ENCODE measurements at places on chromosomes 11 and 22.

DNA sequence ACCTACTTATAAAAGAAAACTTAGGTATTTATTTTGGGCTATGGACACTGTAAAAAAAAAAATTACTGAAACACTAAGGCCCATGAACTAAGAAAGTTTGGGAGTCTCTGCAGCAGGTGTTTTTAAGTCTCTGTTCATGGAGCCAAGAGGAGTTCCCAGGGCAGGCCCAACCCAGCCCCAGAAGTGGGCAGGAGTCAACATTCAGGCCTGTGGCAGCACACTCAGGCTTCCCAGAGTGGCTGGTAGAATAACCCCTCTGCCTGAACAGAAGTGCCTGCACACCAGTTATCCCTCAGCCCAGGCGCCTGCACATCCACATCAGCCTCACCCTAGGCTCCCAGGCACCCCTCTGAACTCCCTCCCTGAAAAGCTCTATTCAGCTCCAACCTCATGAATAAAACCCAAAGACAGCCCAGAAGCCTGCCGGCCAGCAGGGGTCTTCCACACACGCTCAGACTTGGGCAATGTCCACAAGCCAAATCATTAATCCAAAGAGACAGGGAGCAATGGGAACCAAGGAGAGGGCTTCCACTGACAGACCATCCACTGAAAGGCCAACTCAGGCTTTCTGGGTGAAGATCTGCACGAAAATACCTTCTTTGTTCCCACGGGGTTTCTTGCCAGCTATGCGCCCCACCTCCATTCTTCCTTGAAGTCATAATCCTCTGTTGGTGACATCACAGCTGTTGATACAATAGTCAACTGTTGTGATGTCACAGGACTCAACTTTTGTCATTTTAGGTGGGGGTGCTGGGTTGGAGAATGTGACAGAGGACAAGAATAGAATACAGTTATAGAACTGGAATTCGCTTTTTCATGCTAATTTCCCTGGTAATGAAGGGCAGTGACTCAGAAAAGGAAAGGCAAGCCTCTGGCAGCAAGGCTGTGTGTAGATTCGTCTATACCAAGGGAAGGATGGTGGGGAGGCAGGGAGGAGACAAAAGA, 83.7 kb downstream of the RPL27A start:
- DNase-seq = no peak

- peak; percentile 58 for DNase-seq
These were observed 34.0 kb downstream of the HIPK3 start for GRCh38 chr11:33291004-33291777.

DNA sequence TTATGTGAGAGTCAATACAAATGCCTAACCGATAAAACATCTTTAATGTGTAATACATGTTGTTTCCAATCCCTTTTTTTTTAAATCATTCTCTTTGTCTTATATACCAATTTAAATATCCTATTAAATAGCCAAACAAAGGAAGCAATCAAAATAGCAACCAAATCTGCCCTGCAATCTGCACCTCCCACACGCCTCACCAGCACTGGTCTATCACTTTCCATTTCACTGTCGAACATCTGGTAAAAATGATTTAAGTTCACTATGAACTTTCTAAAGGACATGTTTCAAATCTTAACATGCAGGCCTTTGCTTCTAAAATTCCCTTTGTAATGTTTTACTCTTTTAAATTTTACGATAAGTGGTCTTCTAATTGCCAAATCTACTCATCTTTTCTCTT, 1305.5 kb upstream of the TENM4 start:
- no peak for DNase-seq

- no peak for DNase-seq
These were observed 10.1 kb downstream of the ZBTB44 start for GRCh38 chr11:130304651-130305050.

GRCh38 chr22:31532060-31532459, 35.7 kb downstream of the SFI1 start:
- DNase-seq = no peak

DNA sequence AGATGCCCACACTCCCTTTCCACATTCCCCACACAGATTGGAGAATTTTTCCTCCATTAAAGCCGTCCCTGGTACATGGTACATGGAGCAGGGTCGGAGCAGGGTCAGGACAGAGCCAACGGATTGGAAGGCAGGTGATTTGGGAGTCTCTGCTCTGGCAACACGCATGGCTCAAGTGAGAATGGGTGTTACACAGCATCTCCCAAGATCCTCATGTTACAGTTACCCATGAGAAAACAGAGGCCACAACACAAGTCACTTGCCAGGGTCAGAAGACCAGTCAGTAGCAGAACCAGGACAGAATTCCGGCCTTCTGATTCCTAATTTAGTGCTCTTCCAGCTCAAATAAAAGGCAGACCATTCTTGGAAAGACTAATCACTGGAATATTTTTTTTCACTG, 7.7 kb upstream of the F2 start:
- DNase-seq = no peak

- no peak for DNase-seq
These were observed 173.7 kb upstream of the SORL1-AS1 start for GRCh38 chr11:121626507-121626875.

Measured in GM10248 (cell line).